ENCODE measurements at places on chromosomes 16 and 17.

DNA sequence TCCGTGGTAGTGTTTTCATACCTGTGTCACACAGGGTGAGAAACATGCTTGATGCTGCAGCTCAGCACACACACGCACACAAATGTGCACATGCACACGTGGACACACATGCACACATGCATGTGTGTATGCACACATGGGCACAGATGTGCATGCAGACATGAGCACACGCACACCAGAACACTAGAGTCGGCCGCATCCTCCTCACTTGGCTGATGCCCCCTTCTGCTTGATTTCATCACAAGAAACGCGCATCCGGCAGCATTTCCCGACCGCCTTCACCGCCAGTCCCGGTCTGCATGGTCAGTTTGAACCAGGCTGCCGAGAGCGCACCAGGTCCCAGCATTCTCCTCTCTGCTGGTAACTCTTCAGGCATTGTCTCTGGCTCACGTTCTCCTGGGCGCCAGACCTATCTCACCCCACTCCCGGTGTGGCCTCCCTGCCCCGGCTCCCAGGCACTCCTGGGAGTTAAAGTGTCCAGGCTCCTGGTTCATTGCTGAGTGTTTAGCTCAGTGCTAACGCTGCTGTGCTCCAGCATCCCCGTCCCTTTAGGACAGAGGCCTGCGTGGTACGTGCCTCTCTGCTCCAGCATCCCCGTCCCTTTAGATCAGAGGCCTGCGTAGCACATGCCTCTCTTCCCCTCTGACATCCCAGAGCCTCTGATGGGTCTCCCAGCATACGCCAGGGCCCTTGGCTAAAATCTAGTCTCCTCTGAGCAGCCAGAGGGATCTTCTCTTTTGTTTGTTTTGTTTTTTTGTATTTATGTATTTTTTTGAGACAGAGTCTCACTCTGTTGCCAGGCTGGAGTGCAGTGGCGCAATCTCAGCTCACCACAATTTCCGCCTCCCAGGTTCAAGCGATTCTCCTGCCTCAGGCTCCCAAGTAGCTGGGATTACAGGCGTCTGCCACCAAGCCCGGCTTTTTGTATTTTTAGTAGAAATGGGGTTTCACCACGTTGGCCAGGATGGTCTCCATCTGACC is 16.0 kb downstream of the BAIAP2 start:
- DNase-seq: no peak

- no peak for DNase-seq
Observed at GRCh38 chr16:11273721-11274324, 394 bp upstream of the PRM3 start.

DNA sequence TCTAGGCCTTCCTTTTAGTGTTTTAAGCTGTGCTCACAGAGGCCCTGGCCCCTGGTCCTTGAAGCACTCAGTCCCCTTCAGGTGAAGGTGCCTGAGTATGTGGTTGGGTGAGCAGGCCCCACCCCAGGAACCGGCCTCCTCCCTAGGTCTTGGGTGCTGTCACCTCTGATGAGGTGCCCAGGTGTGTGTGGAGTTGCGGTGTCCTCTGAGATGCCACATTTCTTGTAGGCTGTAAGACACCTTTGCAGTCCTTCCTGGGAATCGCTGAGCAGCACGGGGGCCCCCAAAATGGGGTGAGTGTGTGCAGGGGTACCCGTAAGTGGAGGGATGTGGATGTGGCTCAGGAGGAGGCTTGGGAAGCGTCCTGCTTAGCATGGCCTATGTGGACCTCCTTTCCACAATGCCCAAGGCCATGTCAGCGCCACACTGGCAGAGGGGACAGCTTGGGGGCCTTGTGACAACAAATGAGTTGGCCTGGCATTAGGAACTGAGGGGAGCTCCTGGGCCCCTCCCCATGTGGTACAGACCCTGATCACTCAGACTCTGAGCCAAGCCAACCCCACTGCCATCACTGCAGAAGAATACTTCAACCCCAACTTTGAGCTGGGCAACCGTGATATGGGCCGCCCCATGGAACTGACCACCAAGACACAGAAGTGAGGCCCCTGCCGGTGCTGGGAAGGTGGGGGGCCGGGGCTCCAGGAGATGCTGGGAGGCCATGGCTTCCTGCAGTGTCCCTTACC is 11.2 kb downstream of the CORO6 start:
- DNase-seq: no peak

DNA sequence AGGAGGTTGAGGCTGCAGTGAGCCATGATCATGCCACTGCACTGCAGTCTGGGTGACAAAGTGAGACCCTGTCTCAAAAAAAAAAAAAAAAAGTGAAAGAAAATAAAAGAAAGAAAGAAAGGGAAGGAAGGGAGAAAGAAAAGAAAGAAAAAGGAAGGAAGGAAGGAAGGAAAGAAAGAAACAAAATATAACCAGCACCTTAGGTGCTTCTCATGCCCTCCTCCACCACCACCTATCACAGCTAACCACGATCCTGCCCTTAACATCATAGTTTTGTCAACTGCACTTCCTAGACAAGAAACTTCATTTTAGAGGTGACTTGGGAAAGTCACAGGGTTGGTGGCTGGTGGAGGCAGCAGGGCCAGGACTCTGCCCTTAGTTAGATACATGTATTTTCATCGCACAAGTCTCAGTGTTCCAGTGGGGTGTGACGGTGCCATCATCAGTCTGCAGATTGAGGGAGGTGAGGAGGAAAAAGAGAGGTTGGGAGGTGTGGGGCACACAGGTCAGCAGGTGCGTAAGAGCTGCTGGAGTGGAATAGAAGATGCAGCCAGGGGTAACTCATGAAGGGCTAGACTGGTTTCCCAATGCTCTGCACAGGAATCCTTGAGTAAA is 10.0 kb downstream of the SUPT4H1 start:
- DNase-seq: no peak

- DNase-seq: no peak
Observed at GRCh38 chr17:47663912-47664623, 14.3 kb downstream of the KPNB1 start.

DNA sequence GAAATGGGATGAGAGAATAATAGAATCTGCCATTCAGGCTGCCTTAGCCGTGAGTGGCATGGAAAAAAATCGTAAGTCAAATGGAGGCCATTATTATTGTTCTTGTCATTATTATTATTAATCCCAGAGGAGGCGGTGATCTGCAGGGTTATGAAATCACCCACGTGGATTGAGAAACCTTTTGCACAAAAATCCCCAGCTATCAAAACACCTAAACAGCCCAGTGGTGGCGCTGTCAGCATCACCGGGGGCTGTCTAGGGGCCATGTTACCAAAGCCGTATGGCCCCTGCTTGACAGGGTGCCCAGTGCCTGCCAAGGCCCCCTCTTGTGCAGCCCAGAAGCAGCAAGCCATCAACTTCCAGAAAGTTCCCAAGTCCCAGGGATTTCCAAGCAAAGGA is 25.2 kb downstream of the CNGB1 start:
- DNase-seq: no peak

DNA sequence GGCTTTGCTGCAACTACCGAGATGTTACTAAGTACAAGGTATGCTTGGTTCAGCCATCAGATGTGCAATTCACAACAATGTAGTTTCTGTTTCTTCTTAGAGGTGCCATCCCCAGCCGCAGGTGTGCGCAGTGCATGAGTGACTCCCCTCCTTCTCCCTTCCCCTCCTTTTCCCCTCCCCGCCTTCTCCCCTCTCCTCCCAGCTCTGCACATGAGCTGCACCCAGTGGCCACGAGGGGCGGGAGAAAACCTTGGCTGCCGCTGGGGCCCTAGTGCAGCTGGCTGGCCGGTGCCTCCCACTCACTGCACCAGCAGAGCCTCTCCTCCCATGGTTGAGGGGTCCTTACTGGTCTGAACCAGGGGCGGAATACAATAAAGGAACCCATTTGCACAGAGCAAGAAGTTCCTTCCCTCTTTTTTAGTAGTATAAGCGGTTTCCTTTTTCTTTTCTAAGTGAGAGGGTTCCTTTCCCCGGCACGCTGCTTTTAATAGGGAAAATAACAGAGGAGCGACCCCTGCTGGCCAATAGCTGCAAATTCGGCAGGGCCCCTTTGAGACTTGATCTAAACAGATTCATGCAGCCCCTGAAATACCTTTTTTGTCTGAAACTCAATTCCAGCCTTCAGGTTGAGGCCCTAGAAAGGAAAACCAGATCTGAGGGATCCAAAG is 7.8 kb upstream of the CCL15 start:
- no peak for DNase-seq

- no peak for DNase-seq
Observed at GRCh38 chr17:37702598-37702997, 42.3 kb downstream of the HNF1B start.

DNA sequence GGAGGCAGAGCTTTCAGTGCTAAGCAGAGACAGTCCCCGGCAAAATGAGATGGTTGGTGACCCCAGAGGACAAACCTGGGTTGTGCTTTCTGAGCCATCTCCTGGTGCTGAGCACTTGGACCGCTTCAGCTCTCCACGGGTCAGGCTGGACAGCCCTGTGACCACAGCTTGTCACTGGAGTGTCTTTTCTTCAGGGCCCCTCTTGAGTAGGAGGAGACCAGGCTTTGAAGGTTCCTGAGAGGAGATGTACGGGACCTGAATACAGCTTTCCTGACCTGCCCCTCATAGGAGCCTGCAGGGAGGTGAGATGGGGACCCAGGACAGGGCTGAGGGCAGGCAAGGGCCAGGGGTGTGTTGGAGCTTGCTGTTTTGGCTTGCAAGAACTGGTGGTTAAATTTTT is 17.8 kb upstream of the ADGRG1 start:
- DNase-seq: no peak

DNA sequence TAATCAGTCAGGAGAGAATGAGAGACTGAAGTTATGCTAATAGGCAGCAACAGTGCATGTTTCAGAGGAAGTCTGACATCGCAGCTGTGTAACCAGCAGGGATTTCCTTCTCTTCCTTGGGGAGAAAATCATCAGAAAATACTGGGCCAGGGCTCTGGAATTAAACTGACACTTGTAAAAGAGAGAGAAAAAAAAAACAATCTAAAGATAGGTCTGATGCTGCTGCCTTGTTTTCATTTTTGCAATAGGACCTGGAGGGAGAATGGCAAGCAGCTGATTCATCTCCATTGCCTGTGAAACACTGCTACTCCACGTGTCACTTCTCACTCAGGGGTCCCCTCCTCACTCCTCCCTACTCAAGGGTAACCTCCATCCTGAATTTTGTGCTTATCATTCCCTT is 17.7 kb upstream of the CORO6 start:
- no peak for DNase-seq

- DNase-seq: no peak
Observed at GRCh38 chr17:28907709-28908475, 5.0 kb upstream of the DHRS13 start.

- DNase-seq: no peak
Observed at GRCh38 chr16:1575578-1575977, 36.3 kb downstream of the IFT140 start.

DNA sequence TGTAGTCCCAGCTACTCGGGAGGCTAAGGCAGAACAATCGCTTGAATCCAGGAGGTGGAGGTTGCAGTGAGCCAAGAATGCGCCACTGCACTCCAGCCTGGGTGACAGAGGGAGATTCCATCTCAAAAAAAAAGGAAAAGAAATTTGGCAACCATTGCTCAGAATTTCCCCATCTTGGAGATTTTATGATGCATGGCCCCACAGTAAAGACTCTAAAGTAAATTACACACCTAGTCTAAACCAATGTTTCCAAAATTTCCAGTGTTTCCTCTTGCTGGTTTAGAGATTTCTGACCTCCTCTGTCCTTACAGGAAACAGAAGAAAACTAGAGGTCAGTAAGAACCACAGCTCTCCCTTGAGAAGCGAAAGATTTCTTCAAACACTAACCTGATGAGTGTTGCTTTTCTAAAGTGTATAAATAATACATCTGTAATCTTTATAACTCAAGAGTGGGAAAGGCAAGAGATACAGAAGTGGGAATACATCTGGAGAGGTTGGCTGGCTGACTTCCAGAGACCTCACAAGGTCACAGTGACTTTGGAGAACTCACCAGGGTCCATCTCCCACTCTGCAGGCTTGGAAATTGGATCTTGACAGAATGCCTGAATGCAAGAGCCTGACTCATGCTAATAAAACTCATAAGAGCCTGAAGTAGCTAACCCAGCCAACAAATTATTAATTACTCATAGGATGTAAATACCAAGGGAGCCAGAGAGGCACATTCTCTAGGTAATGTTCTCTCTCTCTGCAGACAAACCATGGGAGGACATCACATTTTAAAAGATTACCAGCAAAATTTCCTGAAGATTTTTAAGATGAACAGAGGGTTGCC is 8.8 kb downstream of the ADAT1 start:
- DNase-seq: no peak

- DNase-seq: no peak
Observed at GRCh38 chr17:67156269-67157199, 88.5 kb downstream of the HELZ start.

DNA sequence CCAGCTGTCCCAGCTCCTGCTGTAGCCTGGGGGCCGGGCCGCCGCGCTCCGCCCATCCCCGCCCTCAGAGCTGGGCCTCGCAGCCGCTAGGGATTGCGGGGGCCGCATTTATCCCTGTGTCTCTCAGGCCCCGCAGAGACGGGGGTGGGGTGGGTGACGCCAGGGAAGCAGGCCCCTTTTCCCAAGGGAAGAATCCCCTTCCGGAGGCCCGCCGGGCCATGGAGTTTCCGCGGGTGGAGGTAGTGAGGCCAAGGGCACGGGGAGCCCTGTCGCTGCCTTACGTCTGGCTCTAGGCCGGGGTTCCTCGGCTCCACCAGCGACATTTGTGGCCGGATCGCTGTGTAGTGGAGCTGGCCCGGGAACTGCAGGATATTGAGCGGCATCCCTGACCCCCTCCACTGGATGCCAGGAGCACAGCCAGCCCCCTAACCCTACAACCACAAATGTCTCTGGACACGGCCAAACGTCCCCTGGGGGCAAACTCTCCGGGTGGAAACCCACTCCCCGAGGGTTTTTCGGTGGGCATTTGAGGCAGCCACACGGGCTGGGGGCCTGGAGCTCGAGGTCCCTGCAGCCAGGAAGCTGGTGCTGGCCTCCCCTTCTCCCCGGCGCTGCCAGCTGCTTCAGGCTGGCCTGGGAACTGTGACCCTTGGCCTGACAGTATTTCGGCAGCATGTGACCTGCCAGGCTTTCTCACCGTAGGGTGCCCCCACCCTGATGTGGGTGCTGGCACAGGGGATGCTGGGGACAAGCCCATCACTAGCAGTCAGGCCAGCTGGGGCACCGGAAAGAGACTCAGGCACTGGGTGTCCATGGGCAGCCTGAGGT is 12.0 kb upstream of the CD300A start:
- DNase-seq: no peak

DNA sequence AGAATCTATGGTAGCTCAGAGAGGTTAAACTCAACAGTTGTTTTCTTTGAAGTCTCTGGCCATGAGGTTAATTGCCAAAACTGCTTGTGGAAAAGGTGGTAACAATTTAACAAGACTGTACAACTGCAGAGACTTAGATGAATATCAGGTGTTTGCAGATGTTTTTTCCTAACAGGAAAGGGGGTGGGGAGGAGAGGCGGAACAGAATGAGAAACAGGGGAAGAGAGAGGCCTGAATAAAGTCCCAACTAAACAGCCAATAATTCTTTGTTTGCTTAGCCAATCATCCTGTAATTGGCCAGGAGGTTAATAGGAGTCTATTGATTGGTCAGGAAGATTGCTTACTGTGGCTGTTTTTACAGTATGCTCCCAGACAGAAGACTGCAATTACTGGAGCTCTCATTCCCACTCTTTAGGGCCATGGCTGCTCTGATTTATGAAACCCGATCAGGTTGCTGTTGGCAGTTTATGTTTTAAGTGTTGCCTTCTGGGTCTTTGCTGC is 249.7 kb upstream of the TBX2 start:
- no peak for DNase-seq
